ENCODE measurements at places on chromosomes 5 and 9.

DNA sequence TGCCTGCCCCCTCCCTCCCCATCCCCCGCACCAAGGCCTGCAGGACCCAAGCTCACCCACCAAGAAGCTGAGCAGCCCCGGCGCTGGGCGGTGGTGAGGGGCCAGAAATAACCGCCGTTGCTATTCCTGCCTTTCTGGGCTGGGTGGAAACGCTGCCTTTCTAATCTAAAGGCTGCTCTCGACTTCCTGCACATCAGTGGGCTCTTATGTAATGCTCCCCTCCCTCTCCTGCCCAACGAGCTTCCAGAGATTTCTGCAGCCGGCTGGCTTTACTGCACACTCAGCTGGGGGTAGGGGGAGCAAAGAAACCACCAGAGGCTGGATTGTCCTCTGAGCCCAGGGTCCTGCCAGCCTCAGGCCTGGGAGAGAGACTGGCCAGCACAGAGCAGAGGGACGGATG lies 6.9 kb upstream of the EGR1 start:
- no peak for DNase-seq

DNA sequence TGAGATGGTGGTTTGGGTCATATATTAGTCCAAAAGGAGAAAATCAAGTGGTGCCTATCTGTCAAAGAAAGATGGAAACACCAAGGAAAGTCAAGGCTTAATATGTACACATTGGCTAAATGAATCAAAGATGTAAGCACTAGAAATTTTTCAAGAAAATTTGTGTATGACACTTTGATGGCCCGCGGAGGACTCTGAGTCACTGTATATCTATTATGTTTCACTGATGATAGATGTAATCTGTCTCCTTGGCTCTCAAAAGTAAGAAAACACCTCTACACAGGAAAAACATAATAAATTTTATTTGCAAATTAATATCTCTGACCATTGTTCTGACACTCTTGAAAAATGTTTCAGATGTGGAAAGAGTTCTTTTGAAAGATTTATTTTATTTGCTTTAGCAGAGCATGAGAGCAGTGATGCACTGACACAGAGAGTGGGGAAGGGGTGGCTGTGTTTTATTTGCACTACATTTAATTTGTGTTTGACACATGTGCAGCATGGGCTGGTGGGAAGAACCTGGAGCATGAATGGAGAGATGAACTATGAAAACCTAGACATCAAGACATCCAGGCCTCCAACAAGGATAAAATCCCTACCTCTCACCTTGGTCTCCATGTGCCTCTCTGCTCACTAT lies 180.8 kb upstream of the GAS1 start:
- no peak for DNase-seq

DNA sequence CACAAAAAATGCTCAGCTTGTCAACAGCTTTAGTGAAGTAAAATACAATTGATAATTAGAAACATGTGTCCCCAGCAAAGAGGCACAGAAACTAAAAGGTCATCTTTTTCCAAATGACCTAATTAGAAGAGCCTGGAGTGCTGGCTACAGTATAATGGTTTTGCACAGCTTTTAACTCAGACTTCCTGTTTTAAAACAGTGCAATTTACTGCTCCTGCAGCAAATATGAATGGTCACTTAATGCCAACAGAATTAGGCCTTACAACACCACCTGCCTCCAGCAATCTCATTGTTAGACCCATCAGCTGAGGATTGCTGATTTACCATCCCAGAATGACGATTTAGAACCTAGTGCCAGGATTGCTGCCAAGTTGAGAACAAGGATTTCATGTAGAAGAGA lies 239.3 kb downstream of the CETN3 start:
- DNase-seq = no peak

GRCh38 chr5:1005249-1005851 lies 3.3 kb upstream of the NKD2 start:
- DNase-seq = no peak

DNA sequence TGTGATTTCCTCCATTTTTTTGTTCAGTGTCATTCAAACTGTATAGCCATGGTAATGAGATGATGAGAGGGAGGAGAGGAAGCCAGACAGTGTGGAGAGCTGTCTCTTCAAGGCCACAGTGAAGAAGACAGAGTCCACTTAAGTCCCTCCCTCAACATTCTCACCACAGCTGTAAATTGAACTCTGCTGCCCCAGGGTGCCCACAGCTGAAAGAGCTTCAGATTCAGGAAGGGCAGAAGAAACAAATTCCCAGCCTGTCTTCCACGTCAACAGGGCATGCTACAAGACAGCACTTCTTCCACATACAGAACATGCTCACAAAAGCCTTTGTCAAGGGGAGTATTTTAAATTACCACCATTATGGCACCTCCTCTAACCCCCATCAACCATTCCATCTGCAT lies 100.4 kb downstream of the KLHL3 start:
- DNase-seq = no peak

DNA sequence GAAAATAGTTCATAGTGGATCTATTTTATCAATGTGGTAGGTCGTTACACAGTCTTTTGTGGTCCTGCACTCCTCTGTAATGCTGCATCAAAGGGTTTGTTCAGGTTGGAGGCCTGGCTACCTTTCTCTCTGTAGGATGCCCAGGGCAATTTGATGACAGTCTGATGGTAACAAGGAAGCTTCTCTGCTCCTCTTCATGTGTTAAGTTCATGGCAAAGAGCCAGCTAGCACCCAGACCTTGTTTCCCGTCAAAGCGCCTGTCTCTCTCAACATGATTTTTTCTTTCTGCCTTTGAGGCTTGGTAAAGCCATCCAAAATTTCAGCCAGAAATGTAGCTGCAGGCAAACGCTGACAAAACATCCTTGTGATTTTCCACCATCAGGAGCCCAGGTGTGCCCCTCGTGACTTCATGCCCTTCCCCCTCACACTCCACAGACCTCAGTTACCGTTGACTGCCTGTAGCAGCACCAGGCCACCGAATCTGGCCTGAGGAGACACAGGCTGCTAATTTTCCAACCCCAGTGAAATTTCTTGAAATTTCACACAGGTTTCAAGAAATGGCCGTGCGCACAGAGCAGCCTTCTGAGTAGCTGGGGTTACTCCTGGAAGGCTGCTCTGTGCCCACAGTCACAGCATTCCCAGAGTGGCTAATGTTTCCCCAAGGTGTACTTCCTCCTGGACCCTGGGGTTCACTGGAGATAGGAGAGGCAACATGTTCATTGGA lies 292.7 kb downstream of the CWC27 start:
- DNase-seq = no peak

GRCh38 chr5:128674837-128675446 lies 136.9 kb upstream of the FBN2 start:
- DNase-seq = no peak

DNA sequence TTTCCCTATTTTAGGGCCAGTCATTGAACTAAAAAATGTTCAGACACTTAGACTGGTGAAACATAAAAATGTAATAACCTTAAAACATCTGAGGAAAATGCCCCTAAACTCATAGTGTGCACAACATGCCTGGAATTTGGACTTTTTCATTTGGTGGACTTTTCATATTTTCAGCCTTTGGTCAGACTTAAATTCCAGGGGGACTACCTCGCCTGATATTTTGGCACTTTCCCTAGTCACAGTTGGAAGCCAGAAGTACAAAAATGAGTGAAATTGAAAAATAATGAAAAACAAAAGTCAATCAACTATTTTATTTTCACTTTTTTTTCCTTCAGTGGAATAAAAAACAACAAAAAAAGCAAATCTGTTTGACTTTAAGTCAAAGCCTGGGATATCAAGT lies 256.2 kb downstream of the ACTL7B start:
- DNase-seq = no peak

DNA sequence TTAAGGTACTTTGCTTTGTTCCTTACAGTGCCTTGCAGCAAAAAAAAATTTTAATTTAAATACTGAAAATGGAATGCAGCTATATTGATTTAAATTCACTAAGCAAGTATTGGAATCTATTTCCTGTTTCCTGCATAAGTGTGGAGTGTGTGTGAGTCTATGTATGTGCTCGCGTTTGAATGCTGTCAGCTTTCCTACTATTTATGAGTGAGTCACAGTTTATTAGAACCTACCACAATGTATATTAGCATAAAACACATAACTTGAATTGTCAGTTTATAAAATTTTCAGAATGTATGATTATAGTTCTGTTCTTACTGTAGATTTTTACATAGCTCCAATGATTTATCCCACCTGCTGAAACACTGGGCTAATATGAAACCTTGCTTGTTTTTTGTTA lies 302.1 kb downstream of the NR2F1-AS1 start:
- DNase-seq = no peak

GRCh38 chr9:91809581-91810285 lies 140.3 kb downstream of the ROR2 start:
- DNase-seq = no peak

GRCh38 chr5:179794171-179794570 lies 385 bp downstream of the LTC4S start:
- no peak for DNase-seq

DNA sequence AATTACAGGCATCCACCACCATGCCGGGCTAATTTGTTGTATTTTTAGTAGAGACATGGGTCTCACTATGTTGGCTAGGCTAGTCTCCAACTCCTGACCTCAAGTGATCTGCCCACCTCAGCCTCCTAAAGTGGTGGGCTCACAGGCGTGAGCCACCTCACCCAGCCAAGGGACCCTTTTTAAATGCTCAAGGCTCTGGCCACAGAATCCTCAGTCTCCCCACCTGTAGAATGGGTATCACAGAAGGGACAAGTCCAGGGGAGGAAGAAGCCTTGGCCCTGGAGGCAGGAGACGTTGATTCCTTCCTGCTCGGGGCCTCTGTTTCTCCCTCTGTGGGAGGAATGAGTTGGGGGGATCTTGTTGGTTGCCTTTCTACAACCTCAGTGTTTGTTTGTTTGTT lies 45.7 kb downstream of the GTF3C4 start:
- no peak for DNase-seq

GRCh38 chr5:113311301-113311700 lies 123.5 kb downstream of the TSSK1B start:
- DNase-seq = no peak

DNA sequence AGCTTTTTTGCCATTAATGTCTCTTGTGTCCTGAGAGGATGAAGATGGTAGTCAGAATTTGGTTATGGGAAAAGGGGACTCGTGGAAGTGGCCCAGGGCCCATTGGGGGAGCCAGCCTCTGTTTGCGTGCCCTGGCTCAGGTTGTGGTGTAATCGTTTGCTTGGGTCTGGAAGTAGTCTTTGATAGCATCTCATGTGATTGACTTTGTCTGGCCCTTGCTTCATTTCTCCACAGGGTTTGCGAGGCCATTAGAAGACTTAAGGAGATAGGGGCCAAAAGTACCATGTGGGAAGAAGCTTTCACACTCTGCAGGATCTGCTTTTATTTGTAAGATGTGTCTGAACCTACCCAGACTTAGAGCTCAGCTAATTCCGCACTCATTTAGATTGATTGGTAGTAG lies 114.5 kb downstream of the FGF1 start:
- DNase-seq = no peak

DNA sequence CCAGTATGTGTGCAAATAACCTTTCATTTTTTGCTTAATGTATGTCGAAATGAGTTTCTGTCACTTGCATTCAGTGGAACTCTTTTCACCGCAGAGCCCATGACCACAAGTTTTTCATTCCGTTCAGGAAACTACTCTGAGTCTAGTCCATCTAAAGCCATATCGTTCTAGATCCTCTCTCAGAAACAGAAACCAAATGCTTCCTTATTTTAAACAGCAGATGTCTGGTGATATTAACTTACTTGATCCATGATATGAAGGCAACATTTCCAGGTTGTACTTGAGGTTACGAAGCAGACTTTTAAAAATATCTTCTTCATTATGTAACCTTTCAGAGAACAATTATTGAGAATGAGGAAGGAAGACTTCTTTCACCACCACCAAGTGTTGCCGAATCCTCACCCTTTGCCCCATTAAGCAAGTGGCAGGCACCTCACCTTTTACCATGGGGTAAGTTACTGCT lies 72.4 kb upstream of the GNAQ start:
- no peak for DNase-seq

DNA sequence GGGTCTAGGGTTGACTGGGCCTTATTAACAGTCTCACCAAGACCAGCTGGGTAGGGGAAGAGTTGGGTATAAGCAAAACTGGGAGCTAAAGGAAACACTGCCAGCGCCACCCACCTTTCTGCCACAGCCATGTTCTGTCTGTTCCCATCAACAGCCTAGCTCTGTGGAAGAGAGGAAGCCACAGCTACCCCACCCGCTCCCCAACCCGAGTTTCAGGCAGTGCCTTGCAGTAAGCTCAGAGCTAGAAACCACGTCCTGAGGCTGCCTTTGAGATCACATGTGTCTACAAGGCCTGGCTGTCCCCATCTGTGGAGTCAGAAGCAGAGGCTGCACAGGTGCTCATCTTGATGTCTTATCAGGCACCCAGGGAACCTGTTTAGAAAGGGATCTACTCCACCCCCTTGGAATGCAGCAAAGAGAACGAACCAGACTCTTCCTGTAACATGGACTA lies 15.3 kb downstream of the HNRNPH1 start:
- DNase-seq = no peak

GRCh38 chr5:98158440-98158839 lies 615.0 kb upstream of the RGMB start:
- no peak for DNase-seq

- DNase-seq = no peak
Observed at GRCh38 chr9:131668057-131668438, 71.8 kb downstream of the RAPGEF1 start.

GRCh38 chr5:148801682-148802276 lies 24.6 kb upstream of the ADRB2 start:
- no peak for DNase-seq

DNA sequence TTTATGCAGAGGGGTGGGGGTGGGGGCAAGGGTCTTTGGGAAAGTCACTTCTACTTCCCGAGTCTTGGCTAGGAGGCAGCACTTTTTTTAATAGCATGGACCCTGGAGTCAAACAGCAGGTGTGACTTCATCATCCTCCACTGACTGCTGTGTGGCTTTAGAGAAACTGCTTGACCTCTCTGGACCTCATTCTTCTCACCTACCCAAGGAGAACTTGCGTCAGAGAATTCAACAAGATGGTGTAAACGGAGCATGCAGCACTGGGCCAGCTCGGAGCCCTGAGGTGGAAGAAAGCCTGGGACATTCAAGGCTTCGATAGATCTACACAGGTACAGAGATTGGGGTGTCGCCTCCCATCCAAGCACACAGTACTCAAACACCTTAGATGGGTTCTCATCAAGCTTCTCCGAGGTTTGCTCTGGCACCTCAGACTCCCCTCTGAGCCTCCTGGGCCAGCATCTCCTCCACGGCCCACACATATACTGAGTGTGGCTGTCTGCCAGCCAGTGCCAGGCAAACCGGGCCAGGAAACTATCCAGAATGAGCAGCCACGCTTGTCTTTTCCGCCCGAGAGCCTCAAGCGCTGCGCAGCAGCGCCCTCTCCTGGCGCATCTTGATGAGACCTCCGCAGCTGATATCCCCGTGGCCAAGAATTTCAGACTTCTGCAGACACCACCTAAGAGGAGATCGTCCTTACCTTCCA lies 4.6 kb upstream of the SLC25A48 start:
- DNase-seq = no peak

DNA sequence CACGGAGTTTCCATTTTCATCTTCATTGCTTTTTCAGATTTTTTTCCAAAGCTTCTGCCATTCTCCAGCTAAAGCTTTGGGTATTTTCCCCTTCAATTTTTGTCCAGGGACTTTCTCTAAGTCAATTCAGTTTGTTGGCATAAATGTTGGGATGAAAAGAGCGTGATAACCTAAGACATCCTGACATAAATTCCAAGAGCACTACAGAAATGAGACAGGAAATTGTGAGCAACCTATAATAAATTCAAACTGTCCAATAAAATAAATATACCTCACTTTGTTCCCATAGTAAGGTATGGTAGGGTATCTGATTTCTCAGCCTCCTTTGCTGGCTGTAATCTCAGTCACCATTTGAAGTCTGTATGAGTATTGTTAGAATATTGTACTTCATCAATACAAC lies 8.4 kb downstream of the ADAMTSL1 start:
- DNase-seq = no peak

GRCh38 chr5:31757806-31758205 lies 118.9 kb downstream of the PDZD2 start:
- no peak for DNase-seq

Measured in T-helper 17 cell (primary cell).